ENCODE measurements at places on chromosomes 7 and 10. TPM values are rescaled to one million over a fixed set of nuclear protein-coding genes. Genes with fewer than 3 reads are reported as not detected.
A peak's percentile ranks its signal among the peaks of the same experiment; 100 is the strongest.

CUX1 gene
- total RNA-seq, result 132 TPM

STYXL1 gene
- total RNA-seq, result 20.9 TPM

- DNase-seq, result peak; percentile 57
Measured at GRCh38 chr10:128470321-128470965, 344.2 kb upstream of the MKI67 start.

CFAP46 gene
- total RNA-seq, result 0.52 TPM

ANKRD61 gene
- not detected for total RNA-seq

GRCh38 chr7:116834815-116835504 lies 27.4 kb upstream of the CAPZA2 start:
- DNase-seq, result no peak

GRCh38 chr7:69739931-69740431 lies 141.7 kb downstream of the AUTS2 start:
- no peak for DNase-seq

DNA sequence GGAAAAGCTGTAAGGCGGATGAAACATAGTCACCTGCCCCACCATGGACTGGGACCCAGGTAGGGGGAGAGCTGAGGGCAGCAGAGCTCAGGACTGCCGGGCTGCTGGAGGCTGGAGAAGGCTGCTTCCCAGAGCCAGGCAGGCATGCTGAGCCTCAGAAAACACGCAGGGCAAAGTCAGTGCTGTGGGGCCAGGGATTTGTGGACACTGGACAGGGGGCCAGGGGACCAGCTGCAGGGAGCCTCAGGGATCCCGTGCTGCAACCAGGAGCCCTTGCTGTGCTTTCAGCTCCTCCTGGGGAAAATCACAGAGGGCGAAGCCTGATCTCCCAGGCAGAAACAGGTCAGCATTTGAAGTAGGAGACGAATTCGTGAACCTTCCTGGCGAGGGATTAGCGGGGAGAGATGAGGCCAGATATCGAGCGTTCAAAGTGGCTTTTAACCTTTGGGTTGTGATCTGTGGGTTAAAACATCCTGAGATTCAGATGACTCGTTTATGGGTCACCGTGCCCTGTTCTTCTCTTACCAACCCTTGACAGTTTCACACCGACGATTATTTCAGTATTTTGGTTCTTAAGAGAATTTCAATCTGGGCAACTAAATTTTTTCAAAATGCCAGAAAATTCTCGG lies 85.6 kb upstream of the SHH start:
- DNase-seq, result peak; percentile 40

DNA sequence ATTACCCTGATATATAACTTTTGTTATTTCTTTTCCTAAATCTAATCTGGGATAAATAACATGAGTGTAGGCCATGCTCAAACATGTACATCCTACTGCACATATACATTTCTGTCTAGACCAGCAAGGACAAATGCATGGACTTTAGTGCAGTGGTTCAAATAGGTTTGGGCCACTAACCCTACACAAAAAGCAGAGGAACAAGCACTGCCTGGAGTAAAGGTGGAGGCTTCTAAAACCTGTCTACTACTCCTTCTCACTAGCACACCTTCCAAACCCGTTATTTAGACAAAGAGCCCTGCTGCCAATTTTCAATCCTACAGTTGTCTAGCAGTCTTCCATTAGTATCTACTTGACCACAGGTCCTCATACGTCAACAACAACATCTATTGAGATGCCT lies 34.8 kb downstream of the SGCE start:
- no peak for DNase-seq

Measured in upper lobe of right lung (tissue), 1 donor.